Stimulated activated CD4-positive, alpha-beta T cell treated with anti-CD3 and anti-CD28 coated beads, Interleukin-2, amount 100 ng/mL, for 24 hours (primary cell): ENCODE measurements at places on chromosomes 12 and 14.

GRCh38 chr14:93323600-93324174 is 9.1 kb downstream of the BTBD7 start:
- no peak for DNase-seq

GRCh38 chr12:92921877-92922276 is 7.2 kb downstream of the EEA1 start:
- no peak for DNase-seq

GRCh38 chr12:79424109-79424721 is 266.5 kb downstream of the PAWR start:
- DNase-seq = no peak

- DNase-seq = no peak
These were observed 10.7 kb downstream of the CCDC63 start for GRCh38 chr12:110857528-110857927.

GRCh38 chr12:104877103-104877705 is 80.9 kb downstream of the SLC41A2 start:
- peak; percentile 37 for DNase-seq

- no peak for DNase-seq
These were observed 17.5 kb downstream of the AMN start for GRCh38 chr14:102939820-102940561.

DNA sequence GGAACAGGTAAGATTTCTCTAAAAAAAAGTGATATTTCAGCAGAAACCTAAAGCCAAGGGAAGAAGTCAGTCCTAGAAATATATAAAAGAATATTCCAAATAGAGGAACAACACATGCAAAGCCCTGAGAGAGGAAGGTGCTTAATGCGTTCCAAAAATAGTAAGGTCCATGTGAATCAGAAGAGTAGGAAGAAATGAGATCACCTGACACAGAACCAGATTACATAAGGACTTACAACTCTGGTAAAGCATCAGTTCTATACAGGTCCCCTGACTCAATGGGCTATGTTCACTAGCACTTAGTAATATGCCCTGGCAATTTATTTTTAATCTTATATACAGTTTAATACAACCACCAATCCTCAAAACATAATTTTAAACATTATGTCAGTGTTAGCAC is 30.0 kb downstream of the SENP1 start:
- no peak for DNase-seq

- no peak for DNase-seq
These were observed 66.7 kb upstream of the PDZRN4 start for GRCh38 chr12:41121374-41121773.

- DNase-seq = peak; percentile 32
These were observed 678 bp downstream of the ZBTB25 start for GRCh38 chr14:64502887-64503433.

DNA sequence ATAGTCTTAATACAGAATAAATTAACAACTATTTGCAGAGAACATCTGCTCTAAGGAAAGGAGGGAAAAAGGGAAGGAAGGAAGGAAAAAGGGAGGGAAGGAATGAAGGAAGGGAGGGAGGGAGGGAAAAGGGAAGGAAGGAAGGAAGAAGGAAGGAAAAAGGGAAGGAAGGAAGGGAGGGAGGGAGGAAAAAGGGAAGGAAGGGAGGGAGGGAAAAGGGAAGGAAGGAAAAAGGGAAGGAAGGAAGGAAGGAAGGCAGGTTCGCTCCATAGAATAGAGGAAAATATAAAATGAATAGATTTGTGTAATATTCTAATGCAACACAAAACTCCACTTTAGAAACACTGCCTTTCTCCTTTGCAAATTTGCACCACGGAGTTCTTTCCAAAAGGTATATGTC is 16.6 kb downstream of the KICS2 start:
- no peak for DNase-seq

DNA sequence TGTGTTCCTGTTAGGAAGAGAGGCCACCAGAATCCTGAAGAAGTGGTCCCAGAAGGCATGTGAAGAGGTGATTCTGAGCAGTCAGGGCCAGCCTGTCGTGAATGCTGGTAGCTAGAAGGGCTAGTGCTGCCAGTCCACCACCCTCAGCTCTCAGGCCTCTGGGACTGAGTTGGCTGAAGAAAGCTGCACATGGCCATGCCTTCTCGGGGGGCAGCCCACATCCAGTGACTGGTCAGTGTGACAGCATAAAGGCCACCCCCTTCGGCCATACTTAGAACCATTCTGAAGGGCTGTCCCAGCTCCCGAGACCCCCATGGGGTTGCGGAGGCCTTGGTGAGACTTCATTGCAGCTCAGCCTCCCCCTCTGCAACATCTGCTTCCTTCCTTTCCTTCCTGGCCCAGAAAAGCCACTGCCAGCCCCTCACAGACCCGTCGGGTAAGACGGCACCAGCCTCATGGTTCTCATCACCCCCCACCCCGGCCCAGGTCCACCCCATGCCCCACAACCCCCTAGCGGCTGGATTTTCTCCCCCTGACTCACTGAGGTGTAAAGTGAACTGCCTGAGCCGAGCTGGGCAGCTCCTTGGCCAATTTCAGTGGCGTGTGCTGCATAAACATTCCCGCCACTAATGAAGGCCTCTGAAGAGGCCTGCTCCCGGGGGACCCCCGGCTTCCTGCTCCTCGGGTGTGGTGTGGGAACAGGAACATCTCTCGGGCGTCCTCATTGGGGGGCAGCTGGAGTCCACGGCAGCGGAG is 49.5 kb upstream of the DIO3 start:
- no peak for DNase-seq

- DNase-seq = peak; percentile 58
These were observed 2.7 kb downstream of the PTHLH start for GRCh38 chr12:27969624-27970400.

DNA sequence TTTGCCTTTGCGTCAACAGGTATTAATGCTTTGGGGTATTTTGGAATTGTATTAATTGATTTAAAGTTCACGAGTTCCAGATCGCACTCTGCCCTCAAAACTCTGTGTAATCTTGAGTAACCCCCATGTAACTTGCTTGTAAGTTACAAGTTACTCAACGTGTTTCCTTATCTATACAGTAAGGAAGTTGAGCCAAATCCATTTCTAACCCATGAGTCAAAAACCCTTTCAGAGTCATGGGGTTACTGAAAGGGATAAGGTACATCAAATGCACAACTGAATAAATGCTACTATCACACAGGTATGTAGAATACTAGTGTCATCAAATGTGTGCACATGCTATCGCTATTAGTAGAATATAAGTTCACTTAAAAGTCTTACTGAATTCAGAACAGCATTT is 28.6 kb upstream of the ADAMTS20 start:
- no peak for DNase-seq

DNA sequence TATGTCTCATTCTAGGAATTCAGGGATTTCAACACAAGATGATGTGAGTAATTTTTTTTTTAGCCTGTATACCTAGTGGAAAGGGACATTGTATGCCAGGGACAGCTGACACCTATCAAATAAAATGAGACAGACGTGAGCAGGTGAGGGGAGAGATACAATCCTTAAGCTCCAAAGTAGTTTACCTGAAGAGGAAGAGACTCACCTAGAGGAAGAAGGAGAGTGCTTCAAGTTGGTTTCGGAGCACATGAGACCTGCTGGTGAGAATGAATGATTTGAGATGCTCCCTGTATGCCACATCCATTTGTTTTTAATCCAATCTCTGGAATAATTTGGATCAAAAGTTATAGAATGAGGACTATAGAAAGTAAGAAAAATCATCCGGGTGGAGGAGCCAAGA is 915.4 kb upstream of the FBXO33 start:
- no peak for DNase-seq

- DNase-seq = no peak
These were observed 52.1 kb downstream of the KICS2 start for GRCh38 chr12:64170024-64170423.

GRCh38 chr14:55500708-55501107 is 60.3 kb upstream of the TBPL2 start:
- DNase-seq = no peak

DNA sequence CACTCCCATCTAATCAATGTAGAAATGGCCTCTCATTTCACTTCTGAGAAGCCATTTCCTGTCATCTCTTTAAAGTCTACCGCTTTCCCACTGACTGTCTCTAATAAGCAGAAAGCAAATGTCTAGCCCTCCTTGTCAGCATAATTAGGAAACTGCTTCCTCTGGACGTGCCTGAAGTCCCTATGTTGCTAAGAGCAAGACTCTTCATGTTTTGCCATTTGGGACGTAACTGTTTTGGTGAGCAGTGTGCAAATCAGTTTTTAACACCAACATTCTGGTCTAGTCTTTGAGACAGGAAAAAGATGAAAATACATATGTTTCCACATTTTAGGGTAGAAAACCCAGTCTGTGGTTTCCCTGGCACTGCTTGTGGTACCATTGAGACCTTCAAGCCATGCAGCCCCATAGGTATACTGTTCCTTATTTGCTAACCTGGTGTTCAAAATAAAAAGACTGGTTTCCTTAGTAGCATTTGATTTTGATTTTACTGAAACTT is 22.2 kb downstream of the IFNG start:
- DNase-seq = no peak

DNA sequence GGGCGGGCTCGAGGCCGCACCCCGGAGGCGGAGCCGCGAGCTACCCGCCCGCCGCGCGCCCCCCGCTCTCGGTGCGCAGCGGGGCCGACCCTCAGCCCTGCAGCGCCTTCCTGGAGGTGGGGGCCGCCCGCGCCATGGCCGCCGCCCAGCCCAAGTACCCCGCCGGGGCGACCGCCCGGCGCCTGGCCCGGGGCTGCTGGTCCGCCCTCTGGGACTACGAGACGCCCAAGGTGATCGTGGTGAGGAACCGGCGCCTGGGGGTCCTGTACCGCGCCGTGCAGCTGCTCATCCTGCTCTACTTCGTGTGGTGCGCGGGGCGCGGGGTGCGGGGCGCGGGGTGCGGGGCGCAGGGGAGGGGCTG is at the start of gene P2RX2:
P2RX2 (plus strand) TSS at position 94 of the 361 bp plus-strand sequence; CDS start at position 135, 41 bp downstream.
- DNase-seq = no peak

- no peak for DNase-seq
These were observed 101.2 kb downstream of the PAPLN start for GRCh38 chr14:73338551-73338950.

DNA sequence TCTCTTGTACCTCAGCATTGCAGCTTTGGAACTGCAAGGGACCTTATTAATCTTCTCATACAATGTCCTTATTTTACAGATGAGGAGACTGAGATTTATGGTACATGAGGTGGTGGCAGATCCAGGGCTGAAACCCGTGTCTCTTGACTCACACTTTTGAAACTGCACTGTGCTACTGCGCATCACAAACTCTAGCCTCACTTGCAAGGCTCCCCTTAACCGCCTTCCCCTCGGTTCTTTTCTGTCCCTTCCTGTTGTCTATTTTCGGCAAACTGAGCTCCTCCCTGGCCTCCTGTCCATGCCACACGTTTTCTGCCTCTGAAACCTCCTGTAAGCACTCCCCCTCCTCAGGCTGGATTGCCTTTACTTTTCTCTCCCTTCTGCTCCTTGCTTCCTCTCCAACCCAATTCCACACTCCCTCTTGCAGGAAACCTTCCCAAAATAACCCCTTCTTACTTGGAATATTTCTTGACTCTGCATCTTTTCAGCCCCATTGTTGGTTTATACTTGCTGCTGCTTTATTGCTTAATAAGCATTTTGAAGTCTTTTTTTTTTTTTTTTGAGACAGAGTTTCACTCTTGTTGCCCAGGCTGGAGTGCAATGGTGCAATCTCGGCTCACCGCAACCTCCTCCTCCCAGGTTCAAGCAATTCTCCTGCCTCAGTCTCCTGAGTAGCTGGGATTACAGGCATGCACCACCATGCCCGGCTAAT is 72.4 kb upstream of the CISTR start:
- DNase-seq = no peak

GRCh38 chr14:104692261-104692938 is 3.0 kb downstream of the INF2 start:
- no peak for DNase-seq

- no peak for DNase-seq
These were observed 258.9 kb downstream of the VRK1 start for GRCh38 chr14:97056086-97056485.

DNA sequence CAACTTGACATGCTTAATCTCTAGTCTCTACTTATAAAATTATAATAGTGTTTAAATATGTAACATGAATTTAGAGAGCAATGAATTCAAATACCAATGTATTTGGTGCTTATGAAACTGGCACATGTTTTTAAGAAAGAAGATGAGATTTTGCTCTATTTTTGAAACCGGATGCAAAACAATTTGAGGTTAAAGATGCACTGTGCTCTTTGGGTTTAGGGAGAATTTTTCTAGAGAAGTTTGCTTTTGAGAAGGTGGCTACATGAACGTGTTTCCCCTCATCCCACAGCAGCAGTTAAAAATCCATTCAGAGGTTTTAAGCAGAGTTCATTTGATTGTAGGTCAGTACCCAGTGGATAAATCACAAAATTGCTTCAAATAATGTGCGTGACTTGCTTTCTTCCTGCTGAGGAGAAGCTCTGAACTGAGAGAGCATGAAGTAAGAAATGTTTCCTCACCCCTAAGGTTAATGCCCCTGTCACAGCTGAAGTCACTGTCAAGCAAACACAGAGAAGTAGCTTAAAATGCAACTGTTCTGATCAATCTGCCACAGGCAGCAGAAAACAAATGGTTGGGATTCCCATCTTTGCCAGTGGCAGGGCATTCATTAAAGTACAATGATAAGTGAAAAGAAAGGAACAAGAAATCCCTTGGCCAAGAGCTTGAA is 241.9 kb upstream of the SYT1 start:
- DNase-seq = no peak

DNA sequence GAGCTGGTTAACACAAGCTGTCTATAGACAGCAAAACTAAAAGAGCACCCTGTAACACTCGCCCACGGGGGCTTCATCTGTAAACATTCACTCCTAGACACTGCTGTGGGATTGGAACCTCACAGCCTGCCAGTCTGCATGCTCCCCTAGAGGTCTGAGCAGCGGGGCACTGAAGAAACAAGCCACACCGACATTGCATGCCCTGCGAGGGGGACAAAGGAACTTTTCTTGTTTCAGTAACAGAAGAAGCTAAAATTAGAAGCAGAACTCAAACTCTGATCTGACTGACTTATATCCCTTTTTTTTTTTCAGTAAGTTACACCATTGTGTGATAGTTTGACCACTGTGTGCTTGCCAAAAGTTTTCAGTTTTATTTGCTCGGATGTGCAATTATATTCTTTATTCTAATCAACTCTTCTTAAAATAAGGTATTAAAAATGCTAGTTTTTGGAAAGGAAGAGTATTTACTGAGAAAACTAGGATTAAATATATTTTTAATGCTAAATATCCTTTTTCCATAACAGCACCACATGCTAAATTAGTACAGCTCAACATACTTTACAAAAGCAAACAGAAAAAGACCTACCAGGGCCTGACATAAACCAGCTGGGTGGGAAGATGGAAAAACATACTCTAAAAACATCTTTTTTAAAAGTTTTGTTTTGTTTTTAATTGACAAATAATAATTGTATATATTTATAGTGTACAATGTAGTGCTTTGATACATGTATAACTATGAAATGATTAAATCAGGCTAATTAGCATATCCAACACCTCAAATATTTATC is 100.2 kb downstream of the EPS8 start:
- no peak for DNase-seq

DNA sequence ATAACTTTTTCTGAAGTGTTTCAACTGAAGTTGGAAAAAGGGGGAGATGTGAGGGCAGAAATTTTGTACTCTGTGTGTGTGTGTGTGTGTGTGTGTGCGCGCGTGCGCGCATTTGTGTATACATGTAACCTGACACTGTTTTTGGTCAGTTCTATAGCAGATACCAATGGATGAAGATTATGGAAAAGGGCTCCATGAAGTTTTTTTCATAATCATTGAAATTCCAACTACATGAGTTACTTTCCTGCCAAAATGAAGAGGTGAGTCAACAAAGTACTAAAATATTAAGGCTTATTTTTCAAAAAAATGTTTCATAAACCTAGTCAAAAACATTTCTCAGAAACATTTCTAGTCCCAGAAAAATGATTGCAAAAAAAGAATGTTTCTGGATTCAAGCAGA is 25.7 kb upstream of the CERS5 start:
- no peak for DNase-seq

- DNase-seq = peak; percentile 62
These were observed 114.3 kb downstream of the KSR2 start for GRCh38 chr12:117854339-117855012.
